CD8-positive, alpha-beta memory T cell (primary cell): ENCODE measurements at places on chromosomes 12 and 14.
A peak's percentile ranks its signal among the peaks of the same experiment; 100 is the strongest.

DNA sequence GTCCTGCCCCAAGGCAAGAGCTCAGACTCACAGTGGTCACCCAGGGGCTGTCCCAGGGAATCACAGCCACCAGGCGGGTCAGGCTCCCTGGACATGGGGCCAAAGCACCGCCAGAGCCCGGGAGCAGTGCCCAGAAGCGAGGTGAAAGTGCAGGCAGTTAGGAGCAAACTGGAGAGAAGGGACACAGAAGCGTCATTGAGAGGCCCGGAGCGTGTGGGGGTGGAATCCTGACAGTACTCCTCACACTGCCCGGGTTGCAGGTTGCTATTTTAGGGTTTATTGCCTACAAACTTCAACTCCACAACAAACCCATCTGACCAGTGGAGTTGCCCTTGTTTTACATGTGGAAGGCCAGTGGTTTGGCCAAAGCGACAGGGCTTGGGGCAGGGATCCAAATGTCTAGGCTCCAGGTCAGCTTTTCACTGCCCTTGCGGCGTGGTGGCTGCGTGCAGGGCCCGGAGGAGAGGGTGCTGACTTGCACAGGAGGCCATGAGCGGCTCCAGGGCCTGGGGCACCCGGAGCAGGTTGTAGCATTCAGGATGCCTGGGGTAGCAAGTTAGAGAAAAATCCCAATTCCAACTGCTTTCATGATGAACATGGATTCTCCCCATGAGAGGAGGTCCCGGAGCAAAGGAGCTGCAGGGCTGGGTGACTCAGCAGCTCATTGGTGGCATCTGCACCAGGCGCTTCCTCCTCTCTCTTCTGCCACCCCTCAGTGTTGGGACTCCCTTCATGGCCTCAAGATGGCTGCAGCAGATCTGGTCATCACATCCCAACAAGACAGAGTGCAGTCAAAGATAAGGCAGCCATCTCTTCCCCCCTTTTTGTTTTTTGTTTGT, 112.3 kb upstream of the NCOR2 start:
- no peak for DNase-seq

DNA sequence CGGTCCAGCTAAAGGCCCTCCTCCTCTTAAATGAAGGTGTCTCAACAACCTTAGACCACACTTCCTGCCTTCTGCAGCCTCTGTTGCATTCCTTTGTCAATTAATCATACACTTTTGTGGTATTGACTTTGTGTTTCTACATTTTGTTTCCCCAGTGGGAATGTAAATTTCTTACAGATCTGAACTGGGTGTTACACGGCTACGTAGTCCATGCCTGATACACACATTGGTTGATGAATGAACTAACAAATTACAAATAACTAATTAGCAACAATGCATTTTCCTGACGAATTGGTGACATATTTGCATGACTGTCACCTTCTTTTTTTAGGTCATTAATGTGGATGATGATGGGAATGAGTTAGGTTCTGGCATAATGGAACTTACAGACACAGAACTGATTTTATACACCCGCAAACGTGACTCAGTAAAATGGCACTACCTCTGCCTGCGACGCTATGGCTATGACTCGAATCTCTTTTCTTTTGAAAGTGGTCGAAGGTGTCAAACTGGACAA, 15.2 kb upstream of the CCT2 start:
- no peak for DNase-seq

DNA sequence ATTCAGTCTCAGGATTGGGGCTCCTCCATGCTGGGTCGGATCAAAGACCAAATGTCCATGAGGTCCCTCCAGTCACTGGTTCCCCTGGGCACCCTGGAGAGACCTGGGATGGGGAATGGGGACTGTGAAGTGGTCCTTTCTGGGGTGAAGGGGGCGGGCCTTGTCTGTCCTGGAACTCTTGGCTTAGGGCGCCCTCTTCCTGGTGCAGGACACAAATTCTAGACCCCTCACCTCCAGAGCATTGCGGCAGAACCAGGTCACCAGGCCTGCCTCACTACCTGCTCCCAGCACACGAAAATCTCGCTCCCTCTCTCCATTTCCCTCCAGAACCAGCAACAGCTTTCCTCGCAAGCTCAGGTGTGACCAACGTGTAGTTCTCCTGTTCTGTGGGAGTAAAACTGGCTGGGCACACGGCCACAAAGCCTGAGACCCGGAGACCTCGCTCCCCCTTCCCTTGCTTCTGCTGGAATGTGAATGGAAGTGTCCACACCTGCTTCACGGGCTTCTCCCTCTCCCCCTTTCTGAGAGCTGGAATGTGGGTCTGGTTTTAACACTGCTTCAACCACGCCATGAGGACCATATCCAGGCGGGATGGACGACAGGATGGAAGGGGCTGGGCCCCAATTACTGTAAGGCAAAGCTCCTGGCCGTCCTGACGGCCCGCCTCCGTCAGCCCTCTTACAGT, 112.7 kb downstream of the SCARB1 start:
- no peak for DNase-seq

- no peak for DNase-seq
Observed at GRCh38 chr14:31530136-31530535, 31.1 kb upstream of the NUBPL start.

DNA sequence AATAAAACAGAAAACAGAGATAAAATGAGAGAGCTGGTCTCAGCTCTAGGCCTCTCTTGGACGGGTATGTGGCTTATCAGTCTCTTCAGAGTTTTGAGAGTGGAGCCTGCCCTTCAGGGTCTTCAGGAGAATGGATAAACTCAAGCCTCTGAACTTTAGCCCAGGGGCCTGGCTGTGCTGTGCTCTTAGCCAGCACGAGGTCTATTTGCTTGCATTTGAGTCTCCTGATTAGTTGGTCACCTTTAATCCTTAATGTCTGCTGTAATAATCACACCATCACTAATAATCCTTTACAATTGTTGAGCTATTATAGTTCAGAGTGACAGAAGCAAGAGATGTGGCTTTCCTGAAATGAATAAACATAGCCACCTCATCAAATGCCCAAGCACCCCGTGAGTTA, 24.3 kb downstream of the KRT80 start:
- DNase-seq: no peak

- DNase-seq: no peak
Observed at GRCh38 chr14:48247977-48248376, 572.6 kb upstream of the MDGA2 start.

DNA sequence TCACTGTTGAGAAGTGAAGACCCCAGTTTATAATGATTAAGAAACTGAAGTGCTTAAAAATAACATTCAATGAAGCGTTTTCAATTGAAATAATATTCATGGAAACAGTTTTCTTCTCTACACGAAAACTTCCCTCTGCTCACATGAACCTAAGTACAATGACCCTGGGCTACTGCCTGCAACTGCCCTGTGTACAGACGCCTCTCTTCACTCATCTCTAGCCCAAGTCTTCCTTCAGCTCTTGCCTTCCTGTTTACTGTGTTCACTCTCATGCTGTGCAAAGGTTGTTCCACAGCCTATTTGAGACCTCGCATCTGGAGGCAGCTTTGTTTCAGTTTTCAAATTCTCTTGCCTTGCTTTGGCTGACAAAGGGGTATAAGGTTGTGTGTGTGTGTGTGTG, 100.8 kb downstream of the GRIN2B start:
- DNase-seq: no peak

GRCh38 chr12:124411281-124411878, 116.5 kb downstream of the RFLNA start:
- DNase-seq: no peak

- DNase-seq: peak; percentile 45
Observed at GRCh38 chr12:14845350-14845750, 2.0 kb upstream of the ART4 start.

- no peak for DNase-seq
Observed at GRCh38 chr12:2212971-2213869, 160.4 kb downstream of the CACNA1C start.

DNA sequence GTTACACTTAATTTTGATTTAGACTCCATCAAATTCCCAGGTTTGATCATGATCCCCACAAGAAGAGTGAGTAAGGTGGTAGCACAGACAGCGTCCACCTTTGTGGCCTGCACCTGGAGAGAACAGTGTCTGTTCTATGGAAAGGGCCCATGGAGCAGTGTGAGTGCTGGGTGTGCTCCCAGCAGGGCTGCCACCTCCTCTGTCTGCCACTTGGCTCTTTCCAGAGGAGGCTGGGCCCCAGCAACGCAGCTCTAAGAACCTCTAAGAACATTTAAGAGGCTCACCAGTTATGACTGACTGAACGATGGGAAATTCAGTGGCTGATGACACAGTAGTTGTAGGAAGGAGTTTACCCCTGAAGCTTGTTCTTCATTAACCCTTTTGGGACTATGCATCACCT, 17.3 kb downstream of the VDR start:
- no peak for DNase-seq

GRCh38 chr12:3251691-3252090, 174.5 kb downstream of the TSPAN9 start:
- no peak for DNase-seq

- DNase-seq: peak; percentile 59
Observed at GRCh38 chr14:75497191-75497590, 25.1 kb upstream of the BATF start.

DNA sequence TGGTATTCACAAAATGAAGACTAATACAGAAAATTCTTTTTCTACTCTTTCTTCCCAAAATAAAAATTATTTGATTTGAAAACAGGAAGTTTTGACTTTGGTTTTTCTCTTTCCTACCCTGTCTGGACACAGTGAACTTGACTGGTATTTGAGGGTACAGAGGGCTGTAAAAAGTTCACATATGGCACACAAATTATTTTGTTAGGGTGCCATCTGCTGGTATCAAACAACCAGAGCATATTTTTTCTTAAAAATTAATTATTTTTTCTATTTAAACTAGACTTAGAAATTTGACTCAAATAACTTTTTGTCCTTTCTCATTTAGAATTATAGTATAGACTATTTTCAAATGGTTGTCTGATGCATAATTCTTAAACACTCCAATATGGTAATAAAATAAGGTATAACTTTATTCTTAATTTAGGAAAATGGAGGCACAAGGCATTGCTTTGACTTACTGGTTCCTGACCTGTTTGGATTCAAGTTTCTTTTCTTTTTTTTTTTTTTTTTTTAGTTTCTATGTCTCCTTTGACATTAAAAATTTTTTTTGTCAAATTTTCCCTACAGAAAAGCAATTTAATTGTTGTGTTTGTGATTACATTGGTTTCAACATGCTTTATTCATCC, 390.6 kb downstream of the PRKD1 start:
- DNase-seq: no peak

DNA sequence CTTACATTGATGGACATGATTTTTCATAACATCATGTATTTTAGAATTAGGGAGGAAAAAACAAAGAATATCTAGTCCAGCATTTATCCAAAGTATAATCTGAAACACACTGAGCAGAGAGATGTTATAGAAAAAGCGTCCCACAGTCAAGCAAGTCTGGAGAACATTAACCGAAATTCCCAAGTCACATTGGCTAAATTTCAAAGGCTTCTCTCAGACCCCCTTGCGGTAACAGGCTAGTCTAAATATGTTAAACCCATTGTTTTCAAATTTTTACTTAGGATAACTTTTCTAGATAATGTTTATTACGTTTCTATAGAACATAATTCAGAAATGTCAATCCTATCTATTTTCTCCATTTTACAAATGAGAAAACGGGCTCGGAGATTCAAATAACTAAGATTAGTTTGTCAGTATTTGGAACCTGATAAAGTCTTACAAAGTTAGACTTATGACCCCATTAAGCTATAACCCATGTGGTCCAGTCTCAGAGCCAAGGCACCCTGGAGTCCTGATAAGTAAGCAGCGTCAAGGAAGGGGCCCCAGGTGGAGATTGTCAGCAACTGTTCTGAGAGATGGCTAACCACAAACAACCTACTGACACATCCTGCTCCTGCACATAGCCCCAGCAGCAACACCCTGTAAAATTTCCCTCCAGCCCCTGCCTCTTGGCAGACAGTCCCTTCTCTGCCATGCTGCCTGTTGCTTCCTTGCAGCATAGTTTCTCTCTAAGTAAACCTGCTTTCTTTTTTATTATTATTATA, 220.6 kb upstream of the TMEM260 start:
- no peak for DNase-seq

DNA sequence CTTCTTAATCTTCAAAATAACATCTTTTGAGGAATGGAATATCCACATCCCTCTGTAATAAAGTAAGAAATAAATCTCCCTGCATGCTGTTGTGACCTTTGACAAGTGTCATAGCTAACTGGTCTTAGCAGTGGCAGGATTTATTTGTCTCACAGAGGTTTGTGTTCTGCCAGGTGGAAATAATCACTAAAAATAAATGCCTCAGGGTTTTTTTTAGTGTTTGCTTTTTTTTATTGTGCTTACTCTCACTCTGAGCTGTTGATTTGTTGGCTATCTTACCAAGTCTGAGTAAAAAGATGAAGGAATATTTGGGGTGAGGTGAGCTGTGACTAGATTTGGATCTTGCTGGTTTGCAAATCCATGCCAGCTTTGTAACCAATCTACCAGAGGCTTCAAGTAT, 285.4 kb downstream of the ALG10B start:
- no peak for DNase-seq

DNA sequence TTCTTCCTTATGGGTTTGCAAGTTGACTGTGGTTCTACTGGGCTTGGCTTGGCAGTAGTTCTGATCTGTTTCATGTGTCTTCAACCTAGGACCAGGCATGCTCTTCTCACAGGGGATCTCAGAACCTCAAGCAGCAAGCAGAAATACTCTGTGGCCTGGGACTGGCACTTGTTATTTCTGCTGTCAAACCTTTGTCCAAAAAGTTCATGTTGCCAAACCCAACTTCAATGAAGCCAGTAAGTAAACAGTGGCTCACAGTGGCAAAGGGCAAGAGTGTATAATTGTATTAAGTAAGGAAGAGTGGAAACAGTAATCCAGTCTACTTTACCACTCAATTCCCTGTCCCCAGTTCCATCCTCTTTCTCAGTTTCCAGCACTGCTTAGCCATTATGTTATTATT, 15.7 kb upstream of the HMGA2 start:
- DNase-seq: no peak

DNA sequence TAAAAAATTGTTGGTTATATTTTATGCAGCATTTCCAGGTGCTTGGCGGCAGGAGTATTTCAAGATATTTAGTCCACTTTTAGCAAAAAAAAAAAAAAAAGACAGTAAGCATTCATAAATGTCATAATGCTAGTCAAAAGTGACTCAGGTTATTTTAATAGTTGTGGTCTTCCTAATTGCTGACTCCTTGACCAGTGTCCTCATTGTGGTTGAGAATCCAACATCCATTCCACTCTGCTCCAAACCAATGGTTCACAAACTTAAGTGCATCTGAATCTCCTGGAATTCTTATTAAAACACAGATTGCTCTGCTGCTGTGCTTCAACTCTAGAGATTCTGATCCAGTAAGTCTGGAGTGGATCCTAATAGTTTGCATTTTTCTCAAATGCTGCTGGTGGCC, 71.4 kb downstream of the AKAP6 start:
- no peak for DNase-seq

GRCh38 chr14:65077318-65077717, 25.0 kb downstream of the MAX start:
- DNase-seq: no peak

- no peak for DNase-seq
Observed at GRCh38 chr14:35229792-35230089, 62.4 kb upstream of the PSMA6 start.

- DNase-seq: no peak
Observed at GRCh38 chr12:61891632-61892031, 368.6 kb upstream of the USP15 start.
